ENCODE measurements at places on chromosomes 1 and 21. TPM values are rescaled to one million over a fixed set of nuclear protein-coding genes. Genes with fewer than 3 reads are reported as not detected.

NUP210L gene
- not detected for polyA plus RNA-seq

CALML6 gene
- 9.7 TPM for polyA plus RNA-seq

CR1 gene
- polyA plus RNA-seq: 0.08 TPM

ETV3L gene
- polyA plus RNA-seq: not detected

PDE4B gene
- polyA plus RNA-seq: 16.3 TPM

DNA sequence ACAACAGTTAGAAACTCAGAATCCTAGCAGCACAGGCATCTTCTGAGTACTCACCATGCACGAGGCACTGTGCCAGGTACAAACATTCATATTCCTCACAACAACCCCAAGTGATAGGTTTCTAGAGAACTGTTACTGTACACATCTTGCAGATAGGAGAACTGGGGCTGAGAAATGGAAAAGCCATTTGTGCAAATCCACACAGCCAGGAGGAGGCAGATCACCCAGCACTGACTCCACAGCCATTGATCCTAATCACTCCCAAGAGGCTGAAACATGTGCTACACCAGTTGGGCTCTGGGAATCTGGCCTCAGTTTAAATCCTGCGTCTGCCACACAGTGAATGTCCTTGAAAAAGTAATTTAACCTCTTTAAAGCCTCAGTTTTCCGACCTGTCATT lies 151.0 kb downstream of the ST6GALNAC5 start:
- DNase-seq: no peak

GRCh38 chr1:107687849-107688753 lies 276.9 kb downstream of the VAV3 start:
- no peak for DNase-seq

GRCh38 chr21:28916150-28916893 lies 76.4 kb downstream of the LTN1 start:
- no peak for DNase-seq

DNA sequence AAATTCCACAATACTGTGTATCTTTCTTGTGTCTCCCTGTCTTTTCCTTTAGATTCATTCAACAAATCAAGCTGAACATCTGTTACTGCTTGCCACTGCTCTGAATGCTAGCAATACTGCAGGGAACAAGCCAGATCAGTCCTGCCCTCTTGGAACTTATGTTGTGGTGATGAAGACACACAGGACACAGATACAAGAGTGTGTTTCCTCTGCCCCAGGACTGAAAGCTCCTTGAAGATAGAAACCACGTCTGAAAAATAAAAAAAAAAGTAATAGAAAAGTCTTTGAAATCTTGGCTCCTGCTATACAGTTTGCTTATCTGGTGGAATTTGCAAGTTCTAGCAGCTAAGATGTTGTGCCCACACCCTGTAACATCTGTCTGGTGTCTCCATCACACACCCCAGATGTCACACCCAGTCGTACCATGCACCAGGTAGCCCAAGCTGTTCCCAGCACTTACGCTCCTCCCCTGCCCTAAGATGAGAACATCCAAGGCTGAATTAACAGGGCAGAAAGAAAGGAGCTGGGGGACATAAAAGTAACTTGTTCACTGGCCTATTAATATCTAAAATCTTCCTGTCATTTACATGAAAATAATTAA lies 80.2 kb upstream of the GALNT2 start:
- no peak for DNase-seq

GRCh38 chr1:192973202-192973601 lies 86.0 kb downstream of the UCHL5 start:
- no peak for DNase-seq

- no peak for DNase-seq
Measured at GRCh38 chr1:234503193-234504050, 24.4 kb upstream of the TARBP1 start.

- no peak for DNase-seq
Measured at GRCh38 chr1:54480525-54480848, 67.5 kb upstream of the ACOT11 start.

DNA sequence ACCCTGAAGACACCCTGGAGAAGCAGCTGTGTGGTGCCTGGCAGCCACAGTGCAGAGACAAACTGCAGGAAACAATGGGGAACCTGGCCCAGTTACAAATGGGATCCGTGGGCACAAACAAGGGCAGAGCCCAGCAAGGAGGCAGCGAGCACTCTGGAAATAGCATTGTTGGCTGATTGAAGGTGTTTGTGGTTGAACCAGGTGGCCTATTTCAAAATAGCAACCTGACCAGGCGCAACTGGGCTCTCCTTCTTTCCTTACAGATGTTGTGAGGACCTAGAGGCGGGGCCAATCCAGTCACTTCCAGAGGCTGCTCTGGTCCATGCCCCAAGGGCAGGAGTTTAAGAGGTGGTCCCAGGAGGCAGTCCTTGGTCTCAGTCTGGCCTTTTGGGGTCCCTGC lies 21.7 kb upstream of the ZBTB21 start:
- no peak for DNase-seq

DNA sequence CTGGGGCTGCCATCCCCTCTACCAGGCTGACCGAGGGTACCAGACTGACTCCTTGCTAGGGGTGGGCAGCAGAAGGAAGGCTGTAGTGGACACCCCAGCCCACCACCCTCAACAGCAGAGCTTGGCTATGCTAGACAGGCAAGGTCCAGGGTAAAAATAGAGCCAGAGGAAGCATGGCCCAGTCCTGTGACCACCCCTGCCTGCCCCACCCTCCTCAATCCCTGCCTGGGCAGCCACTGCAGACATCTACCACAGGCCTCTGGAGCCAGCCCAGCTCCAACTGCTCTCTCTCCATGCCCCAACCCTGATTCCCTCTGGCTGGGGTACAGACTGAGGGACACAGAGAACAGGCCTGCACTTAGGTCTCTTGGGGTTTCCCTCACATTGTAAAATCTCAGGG lies 1.7 kb downstream of the S100A1 start:
- DNase-seq: peak; percentile 89

GRCh38 chr1:20172033-20172590 lies 13.8 kb upstream of the UBXN10 start:
- no peak for DNase-seq

Measured in psoas muscle (tissue), 8 donors.